ENCODE measurements at places on chromosomes 2 and 18.

GRCh38 chr2:9356261-9356660 is 67.1 kb downstream of the ITGB1BP1 start:
- no peak for DNase-seq

- no peak for DNase-seq
Observed at GRCh38 chr18:12411456-12411855, 3.7 kb downstream of the PRELID3A start.

DNA sequence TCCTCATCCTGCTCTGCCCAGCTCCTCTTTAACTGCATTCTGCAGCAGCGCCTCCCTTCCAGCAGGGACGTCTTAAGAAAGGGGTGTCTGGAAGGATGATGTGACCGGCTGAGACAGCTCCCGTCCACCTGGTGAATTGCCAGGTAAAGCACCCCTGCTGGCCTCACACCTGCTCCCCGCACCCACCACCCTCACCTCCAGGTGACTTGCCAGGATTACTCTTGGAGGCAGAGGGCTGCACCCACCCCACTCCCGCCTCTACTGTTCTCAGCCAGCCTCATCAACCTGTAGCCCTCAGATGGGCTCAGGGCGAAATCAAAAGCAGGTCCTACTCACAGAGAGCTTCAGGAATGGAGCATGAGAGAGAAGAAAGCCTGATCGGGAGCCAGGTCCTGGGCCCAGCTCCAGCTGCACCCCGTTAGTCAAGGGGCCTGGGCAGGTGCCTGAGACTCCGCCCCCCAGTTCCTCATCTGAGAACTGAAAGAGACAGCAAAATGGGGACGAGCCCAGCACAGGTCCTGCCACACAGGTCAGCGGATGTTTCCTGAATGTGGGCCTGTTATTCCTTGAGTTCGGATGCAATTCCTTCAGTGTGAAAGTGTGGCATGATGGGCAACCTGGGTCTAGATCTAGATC is 5.6 kb downstream of the ADRA2B start:
- DNase-seq: no peak

GRCh38 chr2:139992078-139992477 is 1211.9 kb upstream of the NXPH2 start:
- DNase-seq: no peak

DNA sequence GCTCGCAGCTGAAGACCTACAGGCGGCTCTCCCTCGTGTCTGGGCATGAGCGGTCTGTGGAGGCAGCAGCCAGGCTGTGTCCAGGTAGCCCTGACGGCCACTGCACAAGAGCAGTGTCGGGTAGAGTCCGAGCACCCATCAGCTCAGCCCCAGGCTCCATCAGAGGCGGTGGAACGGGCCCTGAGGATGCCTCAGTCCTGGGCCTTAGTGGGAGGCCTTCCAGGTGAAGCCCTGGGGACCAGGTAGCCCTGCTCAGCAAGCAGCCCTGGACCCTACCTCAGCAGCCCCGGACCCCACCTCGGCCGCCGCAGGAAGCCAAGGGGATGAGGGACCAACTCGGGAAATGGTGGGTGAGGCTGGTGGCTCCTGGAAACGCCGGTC is 21.3 kb upstream of the KLF11 start:
- no peak for DNase-seq

DNA sequence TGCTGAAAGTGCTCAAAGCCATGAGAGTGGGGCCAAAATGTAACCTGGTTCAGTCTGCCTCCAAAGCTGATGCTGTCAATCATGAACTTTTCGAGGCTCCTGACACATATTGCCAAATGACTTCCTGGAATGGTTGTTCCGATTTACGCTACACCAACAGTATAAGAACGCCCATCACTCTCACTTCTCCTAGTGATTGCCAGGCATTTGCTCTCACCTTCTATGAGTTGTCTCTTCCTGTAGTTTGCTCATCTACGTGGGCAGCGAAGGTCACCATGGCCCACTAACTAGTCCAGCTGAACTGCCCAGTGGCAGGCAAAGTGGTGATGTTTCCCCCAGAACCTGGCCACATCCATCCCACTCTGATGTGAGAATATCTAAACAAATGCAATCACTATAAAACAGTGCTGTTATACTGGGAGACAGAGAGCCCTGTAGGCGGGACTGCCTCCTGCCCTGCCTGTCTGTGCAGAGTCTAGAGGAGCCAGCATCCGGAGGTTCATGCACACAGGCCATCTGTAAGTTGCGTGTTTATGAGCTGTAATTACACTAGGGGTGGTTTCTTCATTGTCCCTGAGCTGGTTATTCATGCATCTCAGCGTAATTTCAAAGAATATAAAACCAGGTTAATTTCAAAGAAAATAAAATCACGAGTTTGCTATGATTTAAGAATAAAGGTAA is 8.8 kb upstream of the CABLES1 start:
- no peak for DNase-seq

DNA sequence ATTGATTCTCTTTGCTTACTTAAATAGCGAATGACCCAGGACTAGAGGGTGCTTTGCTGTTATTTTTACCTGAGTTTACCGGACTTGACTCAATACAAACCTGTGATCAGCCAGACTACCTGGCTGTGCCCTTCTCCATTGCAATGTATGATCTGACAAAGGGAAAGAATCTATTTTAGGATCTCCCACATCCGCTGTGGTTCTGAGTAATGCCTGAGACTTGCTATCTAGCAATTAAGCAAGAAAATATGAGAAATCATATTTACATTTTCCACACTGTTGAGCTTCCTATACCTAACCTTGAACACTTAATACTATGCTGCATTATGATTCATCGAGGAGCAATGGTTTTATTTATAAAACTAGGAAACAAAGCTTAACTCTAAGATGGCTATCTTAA is 215.2 kb downstream of the RAD51AP2 start:
- no peak for DNase-seq

DNA sequence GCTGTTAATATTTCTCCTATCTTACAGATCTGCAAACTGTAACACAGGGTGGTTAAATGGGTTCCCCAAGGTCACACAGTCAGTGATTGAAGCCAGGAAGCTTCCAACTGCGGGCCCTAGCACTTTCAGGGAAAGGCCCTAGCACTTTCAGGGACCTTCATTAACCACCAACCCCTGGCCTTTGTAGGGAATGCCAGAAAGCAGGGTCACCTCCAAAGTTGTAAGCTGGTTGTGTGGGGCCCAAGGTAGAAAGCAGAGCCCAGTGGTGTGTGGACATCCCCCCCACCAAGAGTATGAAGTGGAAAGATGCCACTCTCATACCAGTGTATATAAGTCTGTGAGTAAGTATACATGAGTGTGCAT is 4.4 kb downstream of the DLX2 start:
- DNase-seq: no peak

Data from spinal cord (tissue), 10 donors.